ENCODE measurements at places on chromosomes 6 and 20.

GRCh38 chr6:147287869-147288271, 83.7 kb downstream of the STXBP5 start:
- peak; percentile 49 for DNase-seq

GRCh38 chr6:158911746-158912480, 88.1 kb downstream of the RSPH3 start:
- no peak for DNase-seq

- peak; percentile 90 for DNase-seq
These were observed 80.8 kb downstream of the AIG1 start for GRCh38 chr6:143141442-143141841.

- DNase-seq: no peak
These were observed 81.2 kb downstream of the DACT2 start for GRCh38 chr6:168238159-168238909.

- DNase-seq: no peak
These were observed 1.7 kb downstream of the ZUP1 start for GRCh38 chr6:116666869-116667268.

GRCh38 chr20:47934761-47935160, 149.5 kb upstream of the SULF2 start:
- DNase-seq: no peak

GRCh38 chr6:79438030-79438429, 99.2 kb downstream of the LCA5 start:
- no peak for DNase-seq

DNA sequence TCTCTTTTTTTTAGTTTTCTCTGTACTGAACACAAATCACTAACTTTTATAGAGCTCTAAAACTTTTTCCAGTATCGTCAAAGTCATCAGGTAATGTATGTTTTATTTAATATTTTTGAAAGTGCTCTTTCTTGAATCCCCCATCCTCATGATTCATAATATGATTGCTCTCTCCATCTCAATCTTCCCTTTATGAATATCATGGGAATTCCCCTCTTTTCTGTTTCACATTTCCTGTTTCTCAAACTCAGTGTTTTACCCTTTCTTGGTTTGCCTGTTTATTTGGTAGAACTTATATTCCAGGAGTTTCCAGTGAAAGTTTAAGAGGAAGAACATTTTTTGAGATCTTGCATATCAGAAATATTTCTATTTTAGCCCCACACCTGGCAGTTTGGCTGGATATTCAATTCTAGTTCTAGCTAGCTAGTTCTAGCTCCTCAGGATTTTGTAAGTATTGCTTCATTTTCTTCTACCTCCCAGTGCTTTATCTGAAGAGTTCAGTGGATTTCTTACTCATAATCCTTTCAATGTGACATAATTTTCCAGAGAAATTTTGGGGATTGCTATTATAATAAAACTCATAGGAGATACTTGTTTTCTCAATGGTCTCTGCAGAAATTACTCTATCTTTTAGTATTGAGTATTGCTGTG, 6.1 kb upstream of the C6orf58 start:
- no peak for DNase-seq

GRCh38 chr20:1368448-1369199, 24.2 kb downstream of the FKBP1A start:
- peak; percentile 43 for DNase-seq
